ENCODE measurements at places on chromosomes 13 and 19. TPM values are rescaled to one million over a fixed set of nuclear protein-coding genes. Genes with fewer than 3 reads are reported as not detected.

The SAE1 gene
- total RNA-seq, result 209 TPM

The MAP4K1 gene
- not detected for total RNA-seq

The ZNF570 gene
- 2.1 TPM for total RNA-seq

The AP1M2 gene
- not detected for total RNA-seq

The DNAJC15 gene
- total RNA-seq, result 25.2 TPM

The CEP89 gene
- total RNA-seq, result 22.8 TPM

The HAUS8 gene
- 15.5 TPM for total RNA-seq

The CLN5 gene
- total RNA-seq, result 26.5 TPM

The FAM124A gene
- total RNA-seq, result 15.5 TPM

The THSD1 gene
- total RNA-seq, result 31.0 TPM

The ICAM5 gene
- total RNA-seq, result not detected

The C19orf38 gene
- not detected for total RNA-seq

The LGALS4 gene
- not detected for total RNA-seq

The EFNA2 gene
- not detected for total RNA-seq

The ZNF729 gene
- total RNA-seq, result not detected

The PLK5 gene
- not detected for total RNA-seq

The ZNF154 gene
- 0.34 TPM for total RNA-seq

The AKT1S1 gene
- 26.5 TPM for total RNA-seq

The SIGLEC8 gene
- total RNA-seq, result not detected

The ZNF471 gene
- total RNA-seq, result 1.1 TPM

The LGALS14 gene
- not detected for total RNA-seq

The TNFSF9 gene
- 1.0 TPM for total RNA-seq

The RFPL4AL1 gene
- total RNA-seq, result not detected

The MEGF8 gene
- total RNA-seq, result 22.0 TPM

The MYCBP2 gene
- 64.0 TPM for total RNA-seq

The IRGC gene
- total RNA-seq, result not detected

The KL gene
- 0.89 TPM for total RNA-seq

The TMEM38A gene
- 0.20 TPM for total RNA-seq

The PNMA8B gene
- 0.05 TPM for total RNA-seq

The RNF17 gene
- not detected for total RNA-seq

The ZNF30 gene
- total RNA-seq, result 3.5 TPM

Data from mammary microvascular endothelial cell (primary cell).